ENCODE measurements at places on chromosomes 16 and 17. TPM values are rescaled to one million over a fixed set of nuclear protein-coding genes. Genes with fewer than 3 reads are reported as not detected.

The RGS9 gene
- polyA plus RNA-seq: 0.25 TPM

The LASP1 gene
- polyA plus RNA-seq: 53.1 TPM

The DLX3 gene
- polyA plus RNA-seq: 0.26 TPM

The OTOA gene
- not detected for polyA plus RNA-seq

The ZNF747 gene
- 9.5 TPM for polyA plus RNA-seq

Measured in naive thymus-derived CD8-positive, alpha-beta T cell (primary cell).